ENCODE measurements at places on chromosomes 11 and 22.

DNA sequence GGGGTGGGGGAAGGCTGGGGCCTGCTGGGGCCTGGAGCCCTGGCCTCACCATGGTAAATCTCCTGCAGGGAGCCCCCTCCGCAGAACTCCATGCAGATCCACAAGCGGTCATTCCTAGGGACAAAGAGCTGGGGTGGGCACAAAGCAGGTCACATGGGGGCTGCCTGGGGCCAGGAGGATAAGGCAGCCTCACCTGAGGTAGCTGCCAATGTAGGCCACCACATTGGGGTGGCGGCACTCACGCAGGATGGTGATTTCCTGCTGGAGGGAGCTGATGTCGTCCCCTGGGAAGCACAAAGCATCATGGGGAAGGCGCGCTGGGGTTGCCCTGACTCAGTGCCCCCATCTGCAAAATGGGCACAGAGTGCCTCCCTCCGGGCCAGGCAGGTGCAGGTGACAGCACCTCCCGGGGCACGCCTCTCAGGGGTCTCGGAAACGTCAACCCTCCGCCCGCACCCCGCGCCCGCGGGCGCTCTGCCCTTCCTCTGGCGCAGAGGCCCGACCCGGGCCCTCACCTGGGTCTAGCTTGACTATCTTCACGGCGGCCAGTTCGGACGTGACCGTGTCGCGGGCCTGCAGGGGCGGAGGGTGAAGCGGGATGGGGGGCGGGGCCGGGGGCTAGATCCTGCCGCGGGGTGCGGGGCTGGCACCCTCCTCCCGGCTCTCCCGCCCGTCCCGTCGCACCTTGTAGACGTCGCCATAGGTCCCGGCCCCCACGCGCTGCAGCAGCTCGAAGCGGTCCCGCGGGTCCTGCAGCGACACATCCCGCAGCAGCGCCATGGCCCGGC, 450 bp downstream of the MAP4K2 start:
- peak; percentile 32 for DNase-seq

- DNase-seq = peak; percentile 53
These were observed 10.3 kb upstream of the MB start for GRCh38 chr22:35627267-35628041.

DNA sequence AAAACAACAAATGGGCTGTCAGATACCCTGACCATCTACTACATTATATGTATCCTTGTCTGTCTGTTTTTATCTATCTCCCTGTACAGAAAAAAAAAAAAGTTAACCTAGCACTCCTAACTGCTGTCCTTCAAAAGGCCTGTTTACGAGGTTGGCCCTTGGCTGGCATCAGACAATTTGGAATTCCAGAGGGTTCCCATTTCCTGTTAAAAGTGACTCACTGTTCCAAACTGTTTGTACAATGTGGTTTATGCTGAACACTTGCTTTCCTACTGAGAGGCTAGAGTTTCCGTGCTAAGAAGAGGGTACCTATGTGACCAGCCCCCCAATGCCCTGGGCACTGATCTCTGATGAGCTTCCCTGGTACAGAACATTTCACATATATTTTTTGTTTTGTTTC, 65.9 kb upstream of the HMGXB4 start:
- DNase-seq = no peak

DNA sequence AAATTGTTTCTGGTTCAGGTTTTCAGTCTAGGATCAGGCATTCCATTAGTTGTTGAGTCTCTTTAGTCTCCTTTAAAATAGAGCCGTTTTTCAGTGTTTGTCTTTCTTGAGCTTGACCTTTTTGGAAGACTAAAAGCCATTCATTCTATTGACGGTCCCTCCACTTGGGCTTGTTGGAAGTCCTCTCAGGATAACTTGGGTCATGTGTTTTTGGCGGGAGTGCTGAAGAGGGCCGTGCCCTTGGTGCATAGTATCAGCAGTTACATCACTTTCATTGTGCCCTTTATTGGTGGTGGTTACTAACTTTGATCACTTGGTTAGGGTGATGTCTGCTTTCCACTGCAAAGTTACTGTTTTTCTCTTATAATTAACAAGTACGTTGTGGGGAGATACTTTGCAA, 20.8 kb downstream of the CECR2 start:
- no peak for DNase-seq

GRCh38 chr11:104075706-104076105, 39.3 kb downstream of the DDI1 start:
- no peak for DNase-seq

GRCh38 chr11:15969701-15970329, 386.5 kb downstream of the SOX6 start:
- no peak for DNase-seq

DNA sequence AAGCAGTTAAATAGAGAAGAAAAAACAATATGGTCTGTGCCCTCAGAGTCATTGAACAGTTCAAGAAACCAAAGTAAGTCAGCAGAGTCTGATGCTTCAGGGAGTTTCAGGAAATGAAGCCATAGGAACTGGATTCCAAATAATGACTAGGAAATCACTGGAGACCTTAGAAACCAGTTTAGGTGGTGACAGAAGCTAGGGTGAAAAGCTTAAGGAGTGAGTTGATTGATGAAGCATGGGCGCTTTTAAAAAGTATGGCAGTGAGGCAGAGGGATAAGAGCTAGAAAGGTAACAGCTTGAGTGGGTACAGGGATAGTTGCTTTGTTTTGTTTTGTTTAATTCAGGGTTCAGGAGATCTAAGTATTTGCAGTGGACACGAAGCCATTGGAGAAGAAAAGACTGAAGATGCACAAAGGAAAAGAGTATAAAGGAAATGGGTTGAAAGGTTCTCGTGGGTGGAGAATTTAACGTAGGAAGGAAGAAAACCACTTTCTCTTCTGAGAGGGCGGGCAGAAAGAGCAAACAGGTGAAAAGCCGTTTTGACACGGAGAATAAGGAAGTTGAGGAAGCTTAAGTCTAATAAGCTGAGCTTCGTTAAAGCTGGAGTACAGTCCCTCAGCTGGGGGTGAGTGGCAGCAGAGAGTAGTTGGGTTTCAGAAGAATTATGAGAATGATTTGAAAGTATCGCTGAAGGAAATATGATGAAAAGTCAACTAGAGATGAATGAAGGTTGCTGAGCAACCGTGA, 14.8 kb downstream of the SGSM3 start:
- peak; percentile 57 for DNase-seq

- DNase-seq = no peak
These were observed 62.5 kb upstream of the PPARA start for GRCh38 chr22:46087816-46088277.

DNA sequence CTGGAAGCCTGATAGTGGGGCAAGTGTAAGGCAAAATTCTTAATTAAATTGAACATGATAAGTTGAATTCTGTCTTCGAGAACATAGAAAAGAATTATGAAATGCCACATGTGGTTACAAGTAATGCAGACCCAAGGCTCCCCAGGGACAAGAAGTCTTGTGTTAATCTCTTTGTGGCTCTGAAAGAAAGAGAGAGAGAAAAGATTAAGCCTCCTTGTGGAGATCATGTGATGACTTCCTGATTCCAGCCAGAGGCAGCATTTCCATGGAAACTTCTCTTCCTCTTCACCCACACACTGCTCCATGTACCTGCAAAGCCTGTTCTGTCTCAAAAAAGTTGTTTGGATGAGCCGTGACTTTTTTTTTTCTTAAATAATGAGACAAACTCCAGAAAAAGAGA, 1.9 kb upstream of the TYR start:
- DNase-seq = no peak

- no peak for DNase-seq
These were observed 124.0 kb downstream of the ETS1 start for GRCh38 chr11:128463371-128463829.

GRCh38 chr22:42766860-42767259, 46.2 kb upstream of the A4GALT start:
- DNase-seq = no peak

DNA sequence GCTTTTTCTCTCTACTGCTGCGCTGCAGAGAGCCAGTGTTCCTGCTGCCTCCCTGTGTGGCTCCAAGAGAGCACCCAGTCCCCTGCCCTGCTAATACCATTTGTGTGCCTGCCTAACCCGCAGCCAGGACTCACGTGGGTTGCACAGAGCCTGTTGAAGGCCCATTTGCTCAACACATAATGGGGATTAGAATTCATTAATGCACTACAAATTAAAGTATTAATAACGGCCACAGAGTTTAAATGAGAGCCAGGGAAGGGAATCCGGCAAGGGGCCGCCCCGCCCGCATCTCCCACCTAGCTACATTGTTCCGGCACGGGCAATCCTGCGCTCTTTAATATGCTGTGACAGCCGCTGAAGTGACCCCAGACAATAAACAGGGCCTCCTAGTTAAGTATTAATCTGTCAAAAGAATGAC, 211.3 kb downstream of the NXPE2 start:
- DNase-seq = no peak

DNA sequence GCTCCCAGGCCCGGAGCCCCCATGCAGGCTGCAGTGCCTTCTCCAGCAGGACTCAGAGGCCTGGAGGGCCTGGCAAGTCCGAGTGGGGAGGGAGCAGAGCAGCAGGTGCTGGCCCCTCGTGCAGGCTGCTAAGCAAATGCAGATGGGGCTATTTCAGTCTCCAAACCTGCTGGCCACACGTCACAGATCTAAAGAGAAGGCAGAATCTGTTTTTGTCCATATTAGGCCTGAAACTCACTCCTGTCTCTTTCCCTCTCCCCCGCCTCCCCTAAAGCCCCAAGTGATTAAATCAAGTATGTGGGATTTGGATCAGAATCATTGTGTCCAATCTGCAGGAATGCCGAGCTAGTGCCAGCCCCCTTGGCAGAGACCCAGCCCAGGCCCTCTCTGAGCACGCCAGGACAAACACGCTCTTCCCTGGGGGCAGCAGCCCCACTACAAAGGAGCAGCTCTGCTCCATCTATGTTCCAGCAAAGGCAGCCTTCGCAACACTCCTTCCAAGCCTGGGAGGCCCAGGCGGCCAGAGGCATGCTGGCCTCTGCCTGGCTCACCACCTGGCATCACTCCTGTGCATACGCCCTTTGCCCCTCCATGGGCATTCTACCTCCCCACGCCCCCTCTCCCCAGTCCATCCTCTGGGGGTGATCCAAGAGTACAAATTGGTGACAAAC, 26.5 kb downstream of the RPL27A start:
- no peak for DNase-seq

GRCh38 chr11:112719736-112720525, 241.3 kb upstream of the NCAM1 start:
- DNase-seq = no peak

DNA sequence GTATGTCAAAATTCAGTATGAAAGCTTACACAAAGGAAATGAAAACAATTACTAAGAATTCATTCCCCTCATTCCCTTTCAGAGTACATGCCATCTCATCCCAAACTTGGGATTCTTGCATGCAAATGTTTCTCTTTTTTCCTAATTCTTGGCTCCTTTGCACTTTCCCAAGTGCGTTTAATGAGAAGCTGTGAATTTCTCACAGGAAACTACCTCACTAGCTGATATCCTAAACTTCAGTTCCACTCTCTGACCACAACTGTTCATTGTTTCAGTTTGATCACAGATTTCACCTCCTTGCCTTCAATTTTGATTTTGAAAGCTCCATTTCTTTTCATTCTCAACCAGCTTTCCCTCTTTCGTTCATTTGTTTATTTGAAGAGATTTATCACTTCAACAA, 5.9 kb upstream of the ARL14EP start:
- DNase-seq = no peak

GRCh38 chr11:126362879-126363655, 7.6 kb downstream of the ST3GAL4 start:
- no peak for DNase-seq

GRCh38 chr11:74570266-74571061, 21.9 kb upstream of the POLD3 start:
- peak; percentile 7 for DNase-seq

GRCh38 chr22:23815541-23816155, 23.2 kb downstream of the DERL3 start:
- no peak for DNase-seq

DNA sequence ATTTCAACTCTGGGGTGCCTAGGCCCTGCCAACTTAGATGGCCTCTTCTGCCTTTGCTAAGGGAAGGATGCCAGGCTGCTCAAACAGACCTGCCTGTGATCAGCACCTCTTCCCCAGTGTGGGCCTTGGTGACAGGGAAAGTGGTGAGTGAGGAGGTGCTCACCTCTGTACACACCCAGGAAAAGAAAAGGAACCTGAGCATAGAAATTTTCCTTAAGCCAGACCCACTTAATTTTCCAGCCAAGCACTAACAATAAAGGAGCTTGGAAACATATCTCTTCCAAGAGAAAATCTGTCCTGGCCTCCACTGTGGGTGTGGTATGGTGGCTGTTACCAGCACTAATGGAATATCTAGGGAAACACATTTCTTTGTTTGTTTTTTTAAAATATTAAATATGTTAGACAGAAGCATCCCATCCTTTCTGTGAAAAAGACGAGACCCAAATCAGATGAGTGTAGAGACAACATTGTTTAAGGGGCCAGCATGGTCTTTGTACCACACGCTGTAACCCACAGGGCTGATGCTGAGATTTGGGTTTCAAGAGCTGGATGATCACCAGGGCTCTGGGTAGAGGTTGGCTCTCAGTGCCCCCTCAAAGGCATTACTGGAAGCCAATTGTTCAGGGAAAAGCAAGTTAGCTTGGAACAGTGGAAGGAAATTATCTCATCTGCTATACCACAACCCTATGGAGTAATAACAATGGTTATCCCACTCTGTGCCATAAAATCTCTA, 472.2 kb downstream of the INSC start:
- no peak for DNase-seq

GRCh38 chr22:46815896-46816731, 53.7 kb downstream of the TBC1D22A start:
- DNase-seq = no peak

DNA sequence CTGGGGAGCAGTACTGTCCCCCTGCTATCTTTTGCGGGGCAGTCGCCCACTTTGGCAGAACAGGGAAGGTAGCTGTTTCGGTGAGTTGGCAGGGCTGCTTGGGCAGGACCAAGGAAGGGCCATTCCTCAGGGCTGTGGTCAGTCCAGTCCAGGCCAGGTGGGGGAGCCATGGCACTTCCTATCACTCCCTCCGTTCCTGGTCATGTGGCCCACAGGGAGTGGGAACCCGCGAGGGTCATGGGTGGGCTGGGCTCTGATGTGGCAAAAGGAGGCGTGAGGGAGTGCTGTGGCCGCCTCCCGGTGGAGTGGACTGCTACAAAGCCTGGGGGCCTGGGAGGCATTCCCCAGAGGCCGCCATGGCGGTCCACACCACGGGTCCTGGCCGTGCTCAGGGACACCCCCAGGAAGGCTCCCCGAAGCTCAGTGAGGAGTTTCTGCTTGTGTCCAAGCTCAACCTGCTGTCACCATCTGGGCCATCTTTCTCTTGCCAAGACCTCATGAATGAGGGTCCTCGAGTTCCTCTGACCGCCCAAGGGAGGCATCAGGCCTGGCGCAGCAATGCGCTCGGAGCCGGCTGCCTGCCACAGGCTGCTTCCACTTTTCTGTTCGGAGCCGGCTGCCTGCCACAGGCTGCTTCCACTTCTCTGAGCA, 11.9 kb downstream of the CHID1 start:
- DNase-seq = no peak

GRCh38 chr22:23571486-23571885, 8.6 kb downstream of the IGLL1 start:
- no peak for DNase-seq

DNA sequence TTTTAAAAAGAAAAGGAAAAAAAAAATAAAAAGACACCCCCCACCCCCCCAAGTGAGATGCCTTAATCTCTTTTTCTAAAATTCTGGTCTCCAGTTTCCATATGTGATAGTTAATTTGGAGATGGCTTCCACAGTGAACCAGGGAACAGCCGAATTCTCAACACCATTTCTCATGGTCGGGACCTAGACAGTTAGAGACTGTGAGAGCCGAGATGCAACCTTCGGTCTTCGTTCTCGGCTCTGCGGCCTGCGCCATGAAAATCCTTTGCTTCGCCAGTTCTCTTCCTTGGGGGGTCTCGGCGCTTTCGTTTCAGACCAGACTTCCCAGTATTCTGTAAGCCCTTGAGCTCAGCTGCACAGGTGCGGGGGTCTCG, 723 bp downstream of the CACNG2 start:
- DNase-seq = no peak

GRCh38 chr11:35214792-35215193, 75.8 kb downstream of the CD44 start:
- DNase-seq = peak; percentile 25
